ENCODE measurements at places on chromosomes 3 and 15.

- DNase-seq = no peak
Observed at GRCh38 chr15:30870681-30871080, 33.0 kb upstream of the FAN1 start.

DNA sequence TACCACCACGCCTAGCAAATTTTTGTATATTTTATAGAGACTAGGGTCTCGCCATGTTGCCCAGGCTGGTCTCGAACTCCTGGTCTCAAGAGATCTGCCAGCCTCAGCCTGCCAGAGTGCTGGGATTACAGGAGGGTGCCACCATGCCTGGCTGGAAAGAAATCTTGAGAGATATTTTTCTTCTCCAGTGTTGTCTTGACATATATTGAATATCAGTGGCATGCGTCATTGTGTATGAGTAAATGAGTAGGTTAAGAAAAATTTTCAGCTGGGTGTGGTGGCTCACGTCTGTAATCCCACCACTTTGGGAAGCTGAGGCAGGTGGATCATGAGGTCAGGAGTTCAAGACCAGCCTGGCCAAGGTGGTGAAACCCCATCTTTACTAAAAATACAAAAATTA lies 3.5 kb upstream of the PIF1 start:
- no peak for DNase-seq

- DNase-seq = no peak
Observed at GRCh38 chr15:101063891-101064794, 145.0 kb downstream of the LRRK1 start.

DNA sequence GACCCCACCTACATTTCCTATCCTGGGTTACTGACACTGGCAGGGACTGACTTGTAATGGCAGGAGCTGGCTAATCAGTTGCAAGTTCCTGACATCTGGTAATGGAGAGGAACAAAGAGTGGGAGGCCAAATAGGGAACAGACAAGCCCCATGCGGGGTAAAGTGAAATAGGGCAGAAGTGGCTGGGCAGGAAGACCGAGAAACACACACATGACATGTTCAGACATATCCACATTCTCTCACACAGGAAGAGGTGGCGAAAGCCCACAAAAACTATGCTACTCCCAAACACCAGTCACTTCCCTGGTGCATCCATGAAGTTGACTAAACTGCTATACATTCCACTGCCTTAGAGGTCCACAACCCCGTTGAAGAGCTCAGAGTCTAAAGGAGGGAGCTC lies 394.1 kb upstream of the TBL1XR1 start:
- no peak for DNase-seq

GRCh38 chr3:52779011-52779836 lies 1.8 kb downstream of the ITIH1 start:
- no peak for DNase-seq

DNA sequence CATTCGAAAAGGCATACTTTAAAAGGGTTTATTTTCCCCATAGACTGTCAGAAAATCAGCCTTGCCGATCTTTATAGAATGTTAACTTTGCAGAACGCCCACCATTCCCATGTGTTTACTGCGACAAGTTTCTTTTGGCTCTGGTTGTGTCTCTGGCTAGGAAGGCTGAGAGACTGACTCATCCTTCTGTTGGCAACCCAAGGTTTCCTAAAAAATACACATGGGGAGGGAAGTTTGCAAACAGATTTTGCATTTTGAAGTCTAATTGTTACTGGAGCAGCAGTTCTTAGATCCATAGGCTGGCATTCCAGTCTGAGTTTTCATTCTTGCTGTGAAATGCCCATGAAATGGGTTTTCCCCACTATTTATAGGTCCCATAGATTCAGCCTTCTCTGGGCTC lies 37.9 kb upstream of the MINAR1 start:
- no peak for DNase-seq

DNA sequence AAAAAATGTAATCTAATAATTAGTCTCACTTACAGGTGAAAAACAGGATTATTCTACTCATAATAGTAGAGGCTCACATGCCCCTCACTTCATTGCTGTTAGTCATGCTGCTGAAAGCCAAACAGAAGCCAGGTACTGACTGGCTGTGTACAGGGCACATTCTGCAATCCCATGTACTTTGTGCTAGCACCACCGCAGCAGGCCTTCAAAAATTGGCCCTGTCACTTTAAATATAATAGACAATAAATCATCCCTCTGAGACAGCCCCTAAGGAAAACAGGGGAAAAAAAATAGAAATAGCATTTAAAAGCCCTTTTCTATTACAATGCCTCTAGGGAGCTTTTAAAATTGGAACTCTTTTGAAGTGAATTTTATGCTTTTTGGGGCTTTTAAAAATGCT lies 723.8 kb downstream of the TUSC7 start:
- DNase-seq = no peak

GRCh38 chr3:154111365-154111935 lies 9.7 kb upstream of the ARHGEF26 start:
- no peak for DNase-seq

- DNase-seq = no peak
Observed at GRCh38 chr3:170802164-170803151, 67.5 kb downstream of the RPL22L1 start.

- peak; percentile 40 for DNase-seq
Observed at GRCh38 chr15:68818769-68819494, 1.8 kb downstream of the ANP32A start.

DNA sequence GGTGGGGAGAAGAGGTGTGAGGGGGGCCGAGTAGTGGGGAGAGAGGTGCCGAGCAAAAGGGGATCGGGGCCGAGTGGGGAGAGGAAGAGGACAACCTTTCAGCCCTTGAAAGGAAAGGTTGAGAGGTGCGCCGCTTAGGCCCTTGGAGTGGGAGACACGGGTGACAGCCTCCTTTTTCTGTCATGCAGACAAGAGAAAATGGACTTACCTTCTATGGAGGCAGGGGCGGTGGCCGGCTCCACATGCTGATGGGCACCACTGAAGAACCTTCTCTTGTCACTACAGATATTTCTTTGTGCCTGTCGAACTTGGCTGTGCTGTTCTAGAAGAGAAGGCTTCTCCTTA lies 421 bp downstream of the KLHL18 start:
- no peak for DNase-seq

DNA sequence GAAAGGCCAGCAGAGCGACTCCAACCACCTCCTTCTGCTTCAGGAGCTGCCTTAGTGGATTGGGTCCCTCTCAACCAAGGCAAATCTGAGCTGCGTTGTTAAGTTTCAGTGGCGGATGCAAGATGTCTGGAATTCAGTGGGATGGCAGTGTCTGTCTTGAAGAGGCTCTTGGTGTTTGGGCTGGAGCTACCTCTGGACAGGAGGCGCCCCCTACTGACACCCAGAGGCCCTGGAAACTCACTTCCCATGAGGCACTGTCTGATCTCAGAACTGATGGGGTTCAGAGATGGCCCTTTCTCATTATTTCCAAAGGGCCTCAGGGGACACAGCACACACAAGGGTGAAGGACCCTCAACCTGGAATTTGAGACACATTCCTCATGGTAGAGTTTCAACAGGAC lies 6.0 kb upstream of the SLC28A1 start:
- DNase-seq = peak; percentile 93

DNA sequence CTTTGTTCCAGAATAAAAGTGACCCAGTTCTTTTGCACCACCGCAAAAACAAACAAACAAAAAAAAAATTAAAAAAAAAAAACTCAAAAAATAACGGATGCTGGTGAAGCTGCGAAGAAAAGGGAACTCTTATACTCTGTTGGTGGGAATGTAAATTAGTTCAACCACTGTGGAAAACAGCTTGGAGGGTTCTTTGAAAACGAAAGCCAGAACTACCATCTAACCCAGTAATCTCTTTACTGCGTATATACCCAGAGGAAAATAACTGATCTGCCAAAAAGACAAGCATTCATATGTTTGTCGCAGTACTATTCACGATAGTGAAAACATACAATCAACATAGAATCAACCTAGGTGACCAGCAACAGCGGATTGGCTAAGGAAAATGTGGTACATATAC lies 298.9 kb upstream of the CBLB start:
- DNase-seq = no peak

DNA sequence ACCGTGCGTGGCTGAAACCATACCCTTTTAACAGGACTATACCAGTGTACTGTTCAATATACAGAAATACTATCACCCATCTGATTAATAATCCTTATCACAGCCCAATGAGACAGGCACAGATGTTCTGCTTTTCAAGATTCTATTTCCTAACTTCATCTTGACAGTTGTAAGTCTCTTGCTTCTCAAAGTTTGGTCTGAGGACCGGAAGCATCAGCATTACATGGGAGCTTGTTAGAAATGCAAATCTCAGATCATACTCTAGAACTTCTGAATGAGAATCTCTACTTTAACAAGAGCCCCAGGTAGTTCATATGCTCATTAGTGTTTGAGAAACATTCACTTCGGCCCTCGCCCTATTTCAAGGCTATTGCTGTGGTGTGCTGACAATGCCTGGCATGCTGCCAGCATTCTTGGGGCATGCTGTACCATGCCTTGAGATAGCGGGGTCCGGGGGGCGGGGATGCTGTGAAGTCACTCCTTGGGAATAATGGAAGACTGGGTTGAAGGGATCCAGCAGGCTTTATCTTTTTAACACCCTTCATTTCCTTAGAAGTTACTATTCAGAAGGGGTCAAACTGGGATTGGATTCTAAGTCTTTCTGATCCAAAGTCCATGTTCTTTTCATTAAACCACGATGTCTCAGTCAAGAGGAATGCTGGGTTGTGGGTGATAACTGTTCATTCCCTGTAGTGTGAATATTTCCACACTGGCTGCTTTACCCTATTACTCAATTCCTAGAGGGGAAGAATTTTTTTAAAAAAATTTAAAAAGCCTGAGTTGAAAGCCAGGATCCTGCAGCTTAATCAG lies 194.7 kb downstream of the LPP start:
- DNase-seq = peak; percentile 90

- DNase-seq = peak; percentile 29
Observed at GRCh38 chr3:38247366-38248035, 18.1 kb upstream of the SLC22A13 start.

DNA sequence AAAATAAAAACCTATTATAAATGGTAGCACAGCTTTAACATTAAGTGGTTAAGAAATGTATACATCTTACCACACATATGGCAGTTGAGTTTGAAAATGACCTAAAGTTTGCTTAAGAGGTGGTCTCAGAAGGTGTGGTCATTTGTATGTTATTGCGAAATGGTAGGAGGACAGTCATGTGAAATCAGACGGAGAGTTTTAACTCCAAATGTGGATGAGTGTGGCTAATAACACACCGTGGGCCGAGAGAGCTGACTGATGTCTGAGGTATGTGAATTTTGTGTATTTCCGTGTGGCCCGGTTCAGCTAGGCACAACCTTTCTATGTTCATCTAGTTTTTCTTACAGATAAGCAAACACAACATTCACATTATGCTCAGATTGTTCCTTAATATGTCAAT lies 71.9 kb downstream of the ARNT2 start:
- no peak for DNase-seq

DNA sequence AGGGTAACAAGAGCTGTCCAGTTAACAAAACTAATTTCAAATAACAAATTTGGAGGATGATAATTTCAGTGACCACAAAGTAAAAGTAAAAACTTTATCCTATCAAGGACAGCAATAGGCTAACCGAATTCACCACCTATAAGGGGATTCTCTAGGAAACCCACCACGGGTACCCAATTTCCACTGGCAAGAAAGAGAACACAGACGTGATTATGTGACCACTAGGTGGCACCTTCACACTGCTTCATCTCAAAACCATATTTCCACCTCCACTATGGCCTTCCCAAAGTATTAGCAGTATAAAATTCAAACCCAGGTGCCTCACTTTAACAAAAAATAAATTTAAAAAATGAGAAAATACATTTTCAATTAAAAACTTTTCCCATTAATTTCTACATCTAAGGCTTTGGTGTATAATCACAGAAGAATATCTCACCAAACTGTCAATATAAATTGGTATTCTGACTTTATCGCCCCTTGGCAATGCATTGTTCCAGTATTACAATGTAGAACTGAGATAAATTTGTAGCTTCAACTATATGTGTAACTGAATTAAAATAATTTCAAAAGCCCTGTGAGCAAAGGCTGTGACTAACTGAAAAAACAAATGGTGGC lies 96.5 kb downstream of the FSIP1 start:
- no peak for DNase-seq

- no peak for DNase-seq
Observed at GRCh38 chr3:140341203-140341602, 336.7 kb upstream of the TRIM42 start.

GRCh38 chr3:46372492-46373359 lies 2.0 kb downstream of the CCR5 start:
- no peak for DNase-seq

DNA sequence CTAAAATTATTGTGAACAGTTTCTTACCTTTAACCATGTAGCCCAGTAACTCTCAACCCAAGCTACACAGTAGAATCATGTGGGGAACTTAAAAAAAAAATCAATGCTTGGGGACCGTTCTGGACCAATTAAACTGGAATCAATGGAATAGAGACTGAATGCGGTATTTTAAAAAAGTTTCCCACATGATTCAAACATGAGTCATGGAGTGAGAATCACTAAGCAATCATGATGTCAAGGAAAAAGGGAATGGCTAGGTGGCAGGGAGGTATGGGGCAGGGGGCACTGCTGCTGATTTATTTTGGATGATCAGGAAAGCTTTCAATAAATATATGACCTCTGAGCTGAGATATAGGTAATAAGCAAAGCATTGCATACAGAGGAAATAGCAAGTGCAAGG lies 250.5 kb upstream of the RORA start:
- DNase-seq = no peak

DNA sequence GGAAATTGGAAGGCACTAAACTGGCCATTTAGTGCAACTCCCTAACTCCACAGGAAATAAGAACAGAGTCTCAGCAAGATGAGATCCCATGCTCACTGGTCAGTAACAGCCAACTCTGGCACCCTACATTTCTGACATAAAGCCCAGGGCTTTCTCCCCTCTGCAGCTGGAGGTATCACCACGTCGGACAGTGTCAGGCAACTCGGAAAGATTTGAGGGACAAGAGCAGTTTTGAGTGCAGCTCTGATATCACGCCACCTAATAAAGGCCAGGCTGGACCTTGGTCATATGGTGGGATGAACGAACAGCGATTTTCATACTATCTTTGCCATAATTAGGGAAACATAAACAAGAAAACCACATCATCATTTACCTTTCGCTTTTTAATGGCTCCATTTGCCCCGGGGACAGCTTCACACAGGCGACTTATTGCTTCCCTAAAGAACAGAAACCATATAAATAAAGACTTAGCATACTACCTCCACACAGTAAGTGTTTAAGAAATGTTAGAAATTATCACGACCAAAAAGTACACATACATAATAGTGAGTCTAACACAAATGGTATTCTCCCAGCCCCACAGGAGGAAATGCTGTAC lies 12.5 kb downstream of the EID1 start:
- no peak for DNase-seq

GRCh38 chr3:197428952-197429351 lies 126.8 kb downstream of the BDH1 start:
- peak; percentile 31 for DNase-seq

Measured in lower leg skin (tissue), 4 donors.